ENCODE measurements at places on chromosomes 12 and 14.

DNA sequence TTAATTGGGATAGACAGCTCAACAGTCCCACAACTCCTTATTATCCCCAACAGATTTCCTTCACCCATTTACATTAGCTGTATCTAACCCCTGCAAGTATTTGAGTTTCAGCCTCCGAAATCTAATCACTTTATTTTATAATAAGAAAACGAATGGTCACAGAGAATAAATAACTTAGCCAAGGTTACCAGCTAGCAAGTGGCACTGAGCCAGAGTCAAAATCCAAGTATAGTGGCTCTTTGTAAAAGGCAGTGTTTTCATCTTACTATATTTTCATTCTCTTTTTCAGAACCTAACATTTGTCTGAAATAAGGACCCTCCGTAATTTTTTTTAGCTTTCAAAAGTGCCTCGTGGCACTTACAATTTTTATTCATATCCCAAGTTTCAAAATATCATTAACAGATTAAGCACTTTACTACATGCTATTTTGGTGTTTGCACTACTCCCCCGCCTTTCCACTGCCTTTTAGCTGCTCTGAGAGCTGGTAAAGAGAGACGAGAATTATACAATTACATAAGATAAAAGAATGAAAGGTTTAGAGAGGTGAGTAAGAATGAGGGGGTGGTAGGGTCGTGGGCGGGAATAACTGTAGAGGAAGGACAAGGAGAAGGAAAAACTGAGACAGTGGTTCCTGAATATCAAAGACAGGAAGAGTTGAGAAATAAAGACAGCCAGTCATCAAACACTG is 3.7 kb upstream of the USP15 start:
- no peak for DNase-seq

- peak; percentile 87 for DNase-seq
Measured at GRCh38 chr12:6827437-6827911, 733 bp upstream of the P3H3 start.

DNA sequence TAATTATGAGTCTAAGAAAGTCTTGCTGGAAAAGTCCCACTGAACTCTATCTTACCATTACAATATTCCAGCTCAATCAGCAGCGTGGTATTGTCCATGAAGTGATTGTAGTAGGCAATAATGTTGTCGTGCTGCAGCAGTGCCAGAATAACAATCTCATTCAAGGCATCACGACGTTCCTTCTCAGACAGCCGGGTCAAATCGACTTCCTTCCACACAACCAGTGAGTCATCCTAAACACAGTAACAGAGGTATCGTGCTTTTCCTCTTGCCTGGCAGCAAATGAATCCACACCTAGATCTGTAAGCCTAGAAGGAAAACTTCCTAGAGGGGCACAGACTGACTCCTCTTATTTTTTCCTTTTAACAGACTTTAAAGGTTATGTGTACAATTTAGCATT is 2.9 kb downstream of the NEK9 start:
- DNase-seq = peak; percentile 92

DNA sequence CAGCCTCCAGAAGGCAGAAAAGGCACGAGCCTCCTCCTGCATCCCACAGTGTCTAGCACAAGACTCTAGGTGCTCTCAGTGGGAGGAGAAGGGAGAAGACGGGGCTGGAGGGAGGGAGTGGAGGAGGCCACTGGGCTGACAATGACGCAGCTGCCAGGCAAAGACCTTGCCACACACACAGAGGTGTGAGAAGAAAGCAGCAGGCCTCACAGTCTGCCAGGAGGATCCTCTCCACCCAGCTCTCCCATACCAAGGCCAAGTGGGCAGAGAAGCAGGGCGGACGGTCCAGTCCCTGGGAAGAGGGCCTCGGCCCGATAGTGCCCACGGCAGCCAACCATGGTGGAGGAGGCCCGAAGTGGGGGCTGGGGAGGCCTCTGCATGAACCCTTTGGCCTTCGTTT is 78.9 kb downstream of the NCOR2 start:
- no peak for DNase-seq
